ENCODE measurements at places on chromosomes 2 and 18. TPM values are rescaled to one million over a fixed set of nuclear protein-coding genes. Genes with fewer than 3 reads are reported as not detected.

The NEUROD1 gene
- total RNA-seq: not detected

The GPR45 gene
- total RNA-seq: not detected

The TGFA gene
- 8.2 TPM for total RNA-seq

The KCNE4 gene
- total RNA-seq: 0.46 TPM

The LRRC30 gene
- not detected for total RNA-seq

The CNTNAP5 gene
- total RNA-seq: not detected

The TEKT4 gene
- not detected for total RNA-seq

Data from A549 treated with dexamethasone at 1 μM for 4 hours (cell line).